Foreskin melanocyte (primary cell): ENCODE measurements at places on chromosomes 4 and X.

DNA sequence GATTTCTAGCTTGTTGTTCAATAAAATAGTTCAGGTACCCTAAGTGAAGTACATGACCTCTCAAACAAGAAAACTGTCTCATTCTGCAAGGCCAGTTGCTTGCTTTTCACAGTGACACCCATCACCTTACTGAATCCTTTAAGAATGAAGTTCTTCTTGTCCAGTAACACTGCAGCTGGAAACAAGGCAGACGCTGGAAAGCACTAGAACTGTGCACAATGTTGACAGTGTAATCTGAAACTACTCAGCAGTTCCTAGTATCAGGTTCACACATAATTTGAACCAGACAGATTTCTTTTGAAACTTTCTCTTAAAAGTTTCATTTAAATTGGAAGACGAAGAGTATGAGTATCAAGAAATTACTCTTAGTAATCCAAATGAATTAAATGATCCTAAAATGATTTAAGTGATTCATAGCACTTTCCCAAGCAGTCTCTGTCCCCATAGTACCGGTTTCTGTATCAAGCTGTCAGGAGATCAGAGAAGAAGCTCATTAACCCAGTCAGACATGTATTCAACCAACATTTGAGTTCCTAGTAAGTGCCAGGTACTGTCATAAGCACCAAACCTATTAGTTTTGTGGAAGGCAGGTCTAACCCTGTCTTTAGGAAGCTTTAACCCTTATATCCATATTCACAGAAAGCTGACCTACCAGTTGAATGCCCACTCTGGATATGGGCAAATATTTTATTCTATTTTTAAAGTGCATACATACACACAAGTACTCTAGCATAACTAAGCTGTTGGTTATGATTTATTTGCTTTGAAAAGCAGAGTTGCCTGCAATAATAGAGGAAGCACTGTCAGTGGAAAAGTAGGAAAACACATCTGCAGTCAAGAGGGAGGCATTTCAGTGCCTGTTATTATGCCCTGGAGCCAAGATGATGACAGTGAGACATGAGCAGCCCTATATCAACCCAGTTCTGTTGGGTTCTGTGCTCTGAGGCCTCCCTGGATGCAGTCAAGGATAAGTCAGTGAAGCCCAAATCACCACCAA is 63.6 kb downstream of the PALLD start:
- no peak for DNase-seq

GRCh38 chr4:109111031-109111430 is 191.4 kb downstream of the COL25A1 start:
- DNase-seq = no peak

- no peak for DNase-seq
Measured at GRCh38 chrX:26845056-26845455, 618.1 kb downstream of the PPP4R3C start.

DNA sequence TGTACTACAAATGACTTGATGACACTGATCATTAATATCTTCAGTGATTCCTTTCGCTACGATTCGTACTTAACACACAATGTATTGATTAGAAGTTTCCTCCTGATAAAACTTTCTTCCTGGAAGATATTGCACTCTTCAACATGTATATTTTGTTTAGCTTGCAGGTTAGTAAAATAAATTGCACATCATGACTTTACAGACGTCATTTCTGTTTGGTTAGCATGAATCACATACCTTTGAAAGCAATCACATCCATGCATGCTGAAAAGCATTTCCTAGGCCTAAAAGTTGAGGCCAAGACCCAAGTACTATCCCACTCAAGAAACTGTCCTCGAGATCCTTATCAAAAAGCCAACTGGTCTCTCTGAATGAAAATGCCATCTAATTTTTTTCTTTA is 1841.0 kb upstream of the PCDH7 start:
- DNase-seq = no peak

DNA sequence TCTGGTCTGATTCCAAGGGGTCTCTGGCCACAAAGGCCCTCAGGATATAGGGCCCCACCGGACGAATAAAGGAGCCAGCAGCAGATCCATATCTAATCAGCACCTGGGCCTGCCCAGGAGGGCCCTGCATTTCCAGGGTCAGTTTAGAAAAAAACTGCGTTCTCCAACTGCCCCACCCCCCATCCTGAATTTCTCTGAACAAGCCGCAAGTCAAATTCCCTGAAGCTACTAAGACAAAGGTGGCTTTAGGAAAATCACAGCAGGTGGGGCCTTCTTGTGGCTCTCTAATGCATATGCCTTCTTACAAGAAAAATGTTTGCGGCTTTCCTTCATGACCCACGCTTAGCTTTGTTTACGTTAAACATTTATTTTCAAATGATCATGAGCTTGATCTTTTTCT is 76.6 kb downstream of the MBNL3 start:
- no peak for DNase-seq

DNA sequence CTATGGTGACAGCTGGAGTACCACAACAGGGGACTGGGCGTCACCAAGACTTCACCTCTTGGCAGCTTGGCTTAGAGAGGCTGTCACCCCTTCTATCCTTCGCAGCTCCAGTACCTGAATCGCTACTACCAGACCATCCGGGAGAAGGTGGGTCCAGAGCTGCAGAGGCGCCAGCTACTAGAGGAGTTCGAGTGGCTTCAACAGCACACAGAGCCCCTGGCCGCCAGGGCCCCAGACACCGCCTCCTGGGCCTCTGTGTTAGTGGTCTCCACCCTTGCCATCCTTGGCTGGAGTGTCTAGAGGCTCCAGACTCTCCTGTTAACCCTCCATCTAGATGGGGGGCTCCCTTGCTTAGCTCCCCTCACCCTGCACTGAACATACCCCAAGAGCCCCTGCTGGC is 11.6 kb upstream of the SASH3 start:
- DNase-seq = no peak

GRCh38 chrX:68659786-68660185 is 12.3 kb downstream of the STARD8 start:
- DNase-seq = no peak

DNA sequence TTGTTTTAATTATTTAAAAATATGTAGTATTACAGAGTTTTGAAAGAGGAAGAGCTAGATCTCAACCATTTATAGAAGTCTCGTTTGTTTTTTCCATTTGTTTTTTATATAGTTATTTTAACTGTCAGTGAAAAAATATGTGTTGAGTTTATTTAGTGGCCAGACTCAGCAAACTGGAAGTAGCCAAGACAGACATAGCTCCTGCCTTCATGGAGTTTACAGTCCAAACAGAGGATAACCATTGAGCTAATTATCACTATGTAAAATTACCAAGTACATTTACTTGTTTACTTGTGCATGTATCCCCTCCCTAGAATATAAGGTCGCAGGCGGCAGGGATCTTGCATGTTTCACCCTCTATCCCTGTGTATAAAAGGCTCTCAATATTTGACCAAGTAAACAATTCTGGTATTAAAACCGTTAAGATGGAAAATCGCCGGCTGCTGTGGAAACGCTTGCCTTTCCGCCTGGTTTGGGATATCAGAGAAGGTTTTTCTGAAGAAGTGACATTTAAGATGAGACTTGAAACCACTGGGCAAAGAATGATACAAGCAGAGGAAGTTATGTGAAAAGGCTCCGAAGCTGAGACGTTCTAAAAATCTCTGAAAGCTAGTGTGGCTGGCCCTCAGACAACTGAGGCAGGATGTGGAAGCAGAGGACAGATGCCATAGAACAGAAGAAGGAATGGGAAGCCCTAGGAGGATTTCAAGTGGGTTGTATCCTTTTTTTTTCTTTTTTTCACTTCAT is 1.3 kb upstream of the CCNI start:
- no peak for DNase-seq

DNA sequence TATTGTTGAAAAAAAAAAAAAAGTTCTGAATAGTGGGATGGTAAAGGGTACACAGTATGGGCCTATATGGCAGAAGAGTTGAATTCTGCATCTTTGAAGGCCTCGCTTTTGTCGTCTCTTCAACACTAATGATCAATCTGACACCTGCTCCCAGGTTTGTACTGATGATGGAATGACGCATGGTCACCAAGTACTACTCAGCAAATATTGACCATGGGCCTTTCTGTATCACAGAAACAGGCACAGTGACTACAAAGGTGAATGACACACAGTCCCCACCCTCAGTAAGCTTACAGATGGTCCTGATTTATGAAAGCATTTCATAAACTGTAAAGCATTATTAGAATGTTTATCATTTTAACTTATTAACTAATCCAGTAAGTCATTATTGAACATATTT is 152.6 kb downstream of the LDB2 start:
- no peak for DNase-seq

GRCh38 chr4:110961066-110961465 is 338.2 kb upstream of the PITX2 start:
- no peak for DNase-seq

DNA sequence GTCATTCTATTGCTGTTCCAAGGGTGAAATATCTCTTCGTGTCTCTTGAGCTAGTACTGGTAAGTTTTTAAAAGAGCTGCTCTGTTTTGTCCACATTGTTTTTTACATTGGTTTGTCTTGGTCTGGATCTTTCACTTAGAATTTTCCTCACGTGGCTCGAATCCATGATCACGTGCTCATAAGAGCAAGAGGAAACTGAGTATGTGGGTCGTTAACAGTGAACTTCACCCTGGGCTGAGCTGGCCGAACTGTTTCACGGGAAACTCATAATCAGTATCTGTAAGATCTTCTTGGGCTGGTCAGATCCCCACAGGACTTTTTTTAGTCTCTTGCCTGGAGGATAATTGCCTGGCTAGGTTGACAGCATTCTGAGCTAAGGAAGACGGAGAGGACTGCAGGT is 77.8 kb upstream of the HELT start:
- DNase-seq = no peak

DNA sequence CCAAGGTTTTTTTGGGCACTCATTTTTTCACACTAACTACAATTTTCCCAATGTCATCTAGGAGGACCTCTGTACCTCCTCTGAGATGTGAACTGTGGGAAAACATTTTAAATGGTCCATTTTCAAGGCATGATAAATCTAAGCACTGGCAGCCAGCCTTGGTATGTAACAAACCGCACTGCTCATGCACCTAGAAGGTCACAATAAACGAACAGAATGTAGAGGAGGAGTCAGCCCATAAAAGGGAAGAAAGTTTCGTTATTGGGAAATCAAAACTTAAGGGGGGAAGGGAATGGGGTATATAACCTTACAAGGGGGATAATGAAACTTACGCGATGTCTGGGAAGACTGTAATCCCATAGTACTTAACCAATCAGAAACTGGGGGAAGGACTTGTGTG is 16.4 kb downstream of the COX18 start:
- DNase-seq = no peak

DNA sequence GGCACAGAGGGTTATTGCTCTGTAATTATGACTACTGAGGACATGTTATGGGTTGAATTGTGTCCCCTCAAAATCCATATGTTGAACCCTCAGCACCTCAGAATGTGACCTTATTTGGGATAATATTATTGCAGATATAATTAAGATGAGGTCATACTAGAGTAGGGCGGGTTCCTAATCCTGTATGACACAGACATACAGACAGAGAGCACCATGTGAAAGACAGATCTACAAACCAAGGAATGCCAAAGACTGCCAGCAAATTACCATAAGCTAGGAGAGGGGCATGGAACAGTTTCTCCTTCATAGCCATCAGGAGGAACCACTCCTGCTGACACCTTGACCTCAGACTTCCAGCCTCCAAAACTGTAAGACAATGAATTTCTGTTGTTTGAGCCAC is 115.2 kb upstream of the OTUD4 start:
- no peak for DNase-seq

- DNase-seq = no peak
Measured at GRCh38 chr4:126209147-126209546, 894.4 kb downstream of the FAT4 start.

GRCh38 chr4:27397886-27398285 is 537.2 kb downstream of the STIM2 start:
- DNase-seq = no peak

GRCh38 chr4:153137159-153137558 is 67.1 kb upstream of the TRIM2 start:
- DNase-seq = no peak

- no peak for DNase-seq
Measured at GRCh38 chrX:155086202-155086840, 15.0 kb downstream of the BRCC3 start.

DNA sequence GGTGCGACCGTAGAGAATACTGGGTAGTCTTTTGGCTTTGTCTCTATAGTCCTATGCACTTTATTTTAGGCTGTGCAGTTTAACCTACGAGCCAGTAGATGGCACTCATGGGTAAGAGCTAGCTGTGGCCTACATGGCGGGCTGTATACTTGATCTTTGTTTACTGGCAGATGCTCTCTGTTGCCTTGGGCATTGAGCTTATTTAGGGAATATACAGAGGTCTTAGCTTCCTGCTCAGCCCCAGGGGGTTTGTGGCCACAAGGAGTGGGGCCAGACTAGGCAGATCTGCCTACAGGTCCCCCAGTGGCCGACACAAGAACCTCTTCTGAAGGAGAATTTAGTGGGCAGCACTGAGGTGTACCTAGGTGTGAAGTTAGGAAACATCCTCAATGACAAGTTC is 227.6 kb upstream of the HDX start:
- DNase-seq = peak; percentile 29

DNA sequence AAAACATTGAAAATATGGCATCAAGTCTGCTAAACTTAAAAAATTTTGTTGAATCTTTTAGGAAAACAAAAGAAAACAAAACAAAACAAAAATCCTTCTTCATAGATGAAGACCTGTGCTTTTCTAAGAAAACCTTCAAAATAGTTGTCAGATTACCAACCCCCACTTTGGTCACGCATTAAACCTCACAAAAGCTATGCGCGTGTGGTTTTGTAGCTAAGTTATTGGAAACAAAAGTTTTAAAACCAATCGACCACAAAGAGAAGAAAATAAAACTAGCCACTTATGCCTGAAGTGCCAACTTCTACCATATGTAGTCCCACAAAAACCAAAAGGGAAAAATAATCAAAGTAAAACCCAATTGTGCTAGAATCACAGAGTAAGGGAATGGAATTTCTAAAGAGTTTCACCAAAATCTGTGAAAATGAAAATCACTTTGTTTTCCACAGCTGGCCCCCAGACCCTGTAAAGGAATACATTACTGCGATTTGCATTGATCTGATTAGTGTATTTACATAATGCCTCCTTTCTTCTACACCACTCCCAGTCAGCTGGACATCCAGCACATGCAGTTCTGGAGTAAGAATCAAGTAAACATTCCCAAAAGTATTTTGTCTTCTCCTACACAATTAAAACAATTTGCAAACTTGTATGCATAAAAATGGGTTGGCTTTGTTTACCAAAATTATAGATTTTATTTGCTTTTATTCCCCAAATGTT is 330.1 kb upstream of the DKK2 start:
- no peak for DNase-seq

- no peak for DNase-seq
Measured at GRCh38 chr4:61041527-61041926, 158.6 kb upstream of the ADGRL3 start.

GRCh38 chr4:31185014-31185585 is 464.9 kb downstream of the PCDH7 start:
- DNase-seq = no peak

GRCh38 chr4:172982151-172982590 is 186.4 kb upstream of the GALNT7 start:
- DNase-seq = peak; percentile 94

GRCh38 chr4:172865103-172865502 is 303.5 kb upstream of the GALNT7 start:
- DNase-seq = peak; percentile 8

- DNase-seq = no peak
Measured at GRCh38 chr4:126038502-126039144, 723.9 kb downstream of the FAT4 start.
